Aorta (tissue), 5 donors: ENCODE measurements at places on chromosomes 4 and X. TPM values are rescaled to one million over a fixed set of nuclear protein-coding genes. Genes with fewer than 3 reads are reported as not detected.

IL21 gene
- not detected for total RNA-seq

DCAF16 gene
- 29.2 TPM for total RNA-seq

TSC22D3 gene
- total RNA-seq: 265 TPM

FANCB gene
- 1.7 TPM for total RNA-seq

FGD1 gene
- total RNA-seq: 7.2 TPM

- no peak for DNase-seq
- H3K4me3 ChIP-seq: no peak overlapping the region
- peaks cover 9% of the 10 kb centered on the region for H3K4me1 ChIP-seq
- H3K27ac ChIP-seq: peak overlapping the region; percentile 63
Observed at GRCh38 chr4:41430792-41431191, 107.2 kb upstream of the LIMCH1 start.

- H3K27ac ChIP-seq: no peak overlapping the region
- H3K36me3 ChIP-seq: no peaks in the 10 kb centered on the region
- no peaks in the 10 kb centered on the region for H3K4me1 ChIP-seq
- no peaks in the 10 kb centered on the region for H3K27me3 ChIP-seq
- H3K4me3 ChIP-seq: no peak overlapping the region
Observed at GRCh38 chr4:184392316-184392715, 82.0 kb downstream of the IRF2 start.

- H3K27ac ChIP-seq: no peak overlapping the region
- no peaks in the 10 kb centered on the region for H3K27me3 ChIP-seq
- H3K4me1 ChIP-seq: no peaks in the 10 kb centered on the region
- H3K36me3 ChIP-seq: no peaks in the 10 kb centered on the region
Observed at GRCh38 chrX:108734426-108734825, 1.9 kb downstream of the IRS4 start.

DNA sequence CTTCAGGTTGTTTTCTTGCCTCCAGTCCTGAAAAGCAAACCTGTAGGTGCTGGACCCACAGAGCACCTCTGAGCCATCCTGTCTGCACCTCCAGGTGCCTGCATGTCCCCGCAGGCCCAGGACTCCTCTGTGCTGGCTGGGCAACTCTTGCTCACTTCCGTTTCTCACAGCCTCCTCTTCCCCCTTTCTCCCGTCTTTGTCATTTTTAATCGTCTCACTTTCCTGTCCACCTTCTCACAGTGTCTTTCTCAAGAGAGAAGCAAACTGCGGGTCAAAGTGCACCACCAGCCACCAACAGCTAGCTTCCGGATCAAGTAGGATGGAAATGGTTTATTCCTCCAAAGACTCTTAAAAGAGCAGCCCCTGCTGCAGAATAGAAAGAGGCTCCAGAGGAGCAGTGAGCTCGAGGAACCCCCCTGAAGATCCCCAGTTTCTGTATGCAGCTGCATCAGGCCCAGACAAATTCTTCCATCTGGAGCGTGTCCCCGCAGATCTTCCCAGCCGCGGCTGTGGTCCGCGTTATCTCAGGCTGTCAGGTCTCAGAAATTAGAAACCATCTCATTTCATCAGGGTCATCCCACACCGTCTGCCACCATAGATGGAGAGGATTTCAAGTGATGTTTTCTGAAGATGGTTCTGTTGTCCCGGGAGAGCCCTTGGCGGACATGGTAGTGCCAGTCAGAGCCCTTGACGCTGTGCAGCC, 87.7 kb downstream of the FHDC1 start:
- H3K36me3 ChIP-seq: no peaks in the 10 kb centered on the region
- no peak overlapping the region for H3K4me3 ChIP-seq
- H3K4me1 ChIP-seq: no peaks in the 10 kb centered on the region

DNA sequence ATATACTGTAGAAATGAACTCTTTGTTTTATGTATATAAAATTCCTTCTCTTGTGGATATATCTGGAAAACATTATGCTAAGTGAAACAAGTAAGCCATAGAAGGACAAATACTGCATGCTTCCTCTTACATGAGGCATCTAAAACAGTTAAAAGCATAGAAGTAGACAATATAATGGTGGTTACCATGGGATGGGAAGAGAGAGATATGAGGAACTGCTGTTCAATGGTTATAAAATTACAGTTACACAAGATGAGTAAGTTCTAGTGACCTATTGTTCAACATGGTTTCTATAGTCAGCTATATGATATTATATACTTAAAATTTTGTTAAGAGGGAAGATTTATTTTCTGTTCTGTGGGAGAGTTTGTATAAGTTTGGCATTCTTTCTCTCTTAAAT, 43.4 kb downstream of the HTRA3 start:
- no peak overlapping the region for H3K4me3 ChIP-seq
- H3K27ac ChIP-seq: no peak overlapping the region
- no peaks in the 10 kb centered on the region for H3K36me3 ChIP-seq
- H3K27me3 ChIP-seq: no peaks in the 10 kb centered on the region

- no peak overlapping the region for H3K4me3 ChIP-seq
- no peaks in the 10 kb centered on the region for H3K4me1 ChIP-seq
- DNase-seq: no peak
Observed at GRCh38 chrX:150038986-150039599, 100.8 kb upstream of the EOLA2 start.

DNA sequence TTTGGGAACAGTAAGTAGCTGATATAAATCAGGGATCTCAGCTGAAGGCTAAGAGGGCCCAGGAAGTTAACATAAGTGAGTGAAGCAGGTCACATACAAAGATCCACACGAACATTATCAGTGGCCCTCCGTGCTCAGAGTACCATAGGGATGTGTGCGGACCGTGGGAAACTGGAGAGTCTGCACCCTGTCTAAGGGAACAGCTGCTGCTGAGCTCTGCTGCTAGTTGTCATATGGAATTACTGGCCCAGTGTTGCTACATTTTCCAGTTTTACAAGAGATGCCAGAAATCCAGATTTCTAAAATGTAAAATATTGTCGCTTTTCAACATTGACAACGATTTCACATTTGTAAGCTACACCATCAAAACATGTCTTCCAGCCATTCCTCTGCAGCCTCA, 90.5 kb downstream of the RTL5 start:
- H3K27me3 ChIP-seq: no peaks in the 10 kb centered on the region
- H3K36me3 ChIP-seq: no peaks in the 10 kb centered on the region
- no peak overlapping the region for H3K4me3 ChIP-seq

DNA sequence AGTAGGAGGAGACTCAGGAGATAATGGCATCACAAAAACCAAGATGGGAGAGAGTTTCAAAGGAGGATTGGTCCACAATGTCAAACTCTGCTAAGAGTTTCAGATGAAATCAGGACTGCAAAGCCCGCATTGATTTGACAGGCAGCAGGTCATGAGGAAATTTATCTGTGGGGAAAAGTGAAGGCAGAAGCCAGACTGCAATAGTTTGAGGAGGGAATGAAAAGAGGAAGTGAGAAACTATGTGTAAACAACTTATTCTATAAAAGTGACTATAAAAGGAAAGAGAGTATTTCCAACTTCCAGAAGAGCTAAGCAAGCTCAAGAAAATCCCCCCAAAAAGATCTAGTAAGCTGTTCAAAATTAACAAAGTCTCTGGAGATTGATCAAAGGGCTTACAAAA, 66.3 kb upstream of the DGKK start:
- DNase-seq: no peak
- H3K27me3 ChIP-seq: no peaks in the 10 kb centered on the region
- no peak overlapping the region for H3K4me3 ChIP-seq
- no peaks in the 10 kb centered on the region for H3K36me3 ChIP-seq
- H3K27ac ChIP-seq: no peak overlapping the region

- no peaks in the 10 kb centered on the region for H3K4me1 ChIP-seq
- peaks cover 18% of the 10 kb centered on the region for H3K36me3 ChIP-seq
- no peak overlapping the region for H3K27ac ChIP-seq
- H3K4me3 ChIP-seq: no peak overlapping the region
Observed at GRCh38 chr4:874056-874455, 48.1 kb upstream of the CPLX1 start.

DNA sequence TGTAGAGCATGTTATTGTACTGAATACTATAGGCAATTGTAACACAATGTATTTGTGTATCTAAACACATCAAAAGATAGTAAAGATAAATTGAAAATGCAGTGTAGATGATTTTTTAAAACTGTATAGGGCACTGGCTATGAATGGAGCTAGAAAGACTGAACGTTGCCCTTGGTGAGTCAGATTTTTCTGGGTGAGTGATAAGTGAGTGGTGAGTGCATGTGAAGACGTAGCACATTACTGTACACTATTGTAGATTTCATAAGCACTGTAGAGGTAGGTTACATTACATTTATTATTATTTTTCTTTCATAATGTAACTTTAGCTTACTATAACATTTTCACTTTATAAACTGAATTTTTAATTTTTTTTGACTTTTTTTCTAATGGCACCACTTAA, 1491.6 kb downstream of the TECRL start:
- H3K36me3 ChIP-seq: no peaks in the 10 kb centered on the region
- no peak for DNase-seq
- H3K4me1 ChIP-seq: no peaks in the 10 kb centered on the region
- no peak overlapping the region for H3K27ac ChIP-seq
- H3K27me3 ChIP-seq: no peaks in the 10 kb centered on the region
- H3K4me3 ChIP-seq: no peak overlapping the region
